Fibroblast of skin of left biceps (primary cell): ENCODE measurements at places on chromosomes 6 and 20.

- DNase-seq: no peak
Measured at GRCh38 chr6:26576929-26577719, 19.6 kb upstream of the ABT1 start.

GRCh38 chr6:44067173-44068139, 59.8 kb downstream of the MRPL14 start:
- DNase-seq: no peak

- no peak for DNase-seq
Measured at GRCh38 chr6:170045563-170045960, 245.3 kb downstream of the DLL1 start.

DNA sequence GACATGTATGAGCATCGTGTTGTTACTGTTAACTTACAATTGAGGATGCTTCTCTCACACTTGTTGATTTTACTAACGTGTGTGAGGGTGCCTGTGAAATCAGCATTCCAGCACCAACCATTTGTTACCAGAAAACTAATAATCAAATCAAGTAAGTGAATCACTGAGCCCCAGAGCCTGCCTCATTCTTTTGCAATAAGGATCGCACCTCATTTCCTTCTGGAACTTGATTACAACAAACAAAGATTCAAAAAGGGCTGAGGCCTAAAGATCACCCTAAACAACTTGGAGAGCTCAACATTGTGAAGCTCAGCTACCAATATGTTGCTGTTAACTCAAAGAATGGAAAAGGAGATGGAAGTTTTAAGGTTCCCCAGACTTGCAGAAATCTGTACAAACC, 274.7 kb downstream of the TFAP2A start:
- DNase-seq: no peak

- DNase-seq: no peak
Measured at GRCh38 chr6:4369616-4370015, 234.2 kb upstream of the ECI2 start.

DNA sequence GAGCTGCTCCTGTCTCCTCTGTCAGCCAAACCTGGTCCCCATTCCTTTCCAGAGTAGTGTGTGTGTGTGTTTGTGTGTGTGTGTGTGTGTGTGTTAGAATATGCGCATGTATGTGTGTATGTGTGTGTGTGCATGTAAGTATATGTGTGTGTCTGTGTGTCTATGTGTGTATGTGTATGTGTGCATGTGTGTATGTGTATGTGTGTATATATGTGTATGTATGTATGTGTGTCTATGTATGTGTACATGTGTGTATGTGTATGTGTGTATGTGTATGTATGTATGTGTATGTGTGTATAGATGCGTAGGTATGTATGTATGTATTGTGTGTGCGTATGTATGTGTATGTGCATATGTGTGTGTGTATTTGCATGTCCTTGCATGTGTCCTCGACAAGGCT, 79.5 kb downstream of the AGPAT4 start:
- no peak for DNase-seq

- no peak for DNase-seq
Measured at GRCh38 chr6:22666586-22666985, 97.2 kb downstream of the HDGFL1 start.

- DNase-seq: no peak
Measured at GRCh38 chr6:42572523-42572922, 8.7 kb downstream of the UBR2 start.

DNA sequence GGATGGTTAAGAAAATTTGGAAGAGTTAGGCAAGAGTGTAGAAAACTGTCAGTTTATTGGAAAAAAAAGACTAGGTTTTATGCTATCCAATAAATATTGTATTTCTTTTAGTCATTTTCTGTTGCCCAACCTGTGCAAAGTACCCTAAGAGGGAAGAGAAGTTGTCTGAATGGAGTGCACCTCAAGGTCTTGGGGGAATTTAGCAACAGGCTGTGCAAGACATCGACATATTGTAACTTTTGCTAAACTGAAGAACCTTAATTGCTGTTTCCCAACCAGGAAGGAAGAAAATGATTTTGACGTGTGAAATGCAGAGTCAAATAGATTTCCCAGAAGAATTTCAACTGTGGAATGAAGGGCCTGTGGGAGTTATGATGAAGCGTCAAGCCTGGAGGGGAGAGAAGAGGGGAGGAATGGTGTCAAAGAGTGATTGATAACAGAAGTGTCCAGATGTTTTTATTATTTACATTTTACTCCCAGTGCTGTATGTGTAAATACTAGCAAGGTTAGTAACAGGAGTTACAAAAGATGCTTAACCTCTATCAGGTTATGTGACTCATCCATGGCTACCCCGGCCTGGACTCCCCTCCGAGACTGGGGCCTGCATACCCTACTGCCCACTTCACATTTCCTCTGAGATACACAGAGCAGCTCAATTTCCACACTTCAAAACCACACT, 246.8 kb downstream of the MYLK4 start:
- peak; percentile 41 for DNase-seq

GRCh38 chr6:113697632-113698410, 159.3 kb upstream of the MARCKS start:
- peak; percentile 82 for DNase-seq

GRCh38 chr20:2053615-2054014, 48.0 kb upstream of the STK35 start:
- DNase-seq: no peak

- DNase-seq: no peak
Measured at GRCh38 chr20:2986466-2986865, 57.0 kb upstream of the GNRH2 start.

GRCh38 chr6:8149350-8149749, 47.0 kb upstream of the EEF1E1 start:
- DNase-seq: no peak

DNA sequence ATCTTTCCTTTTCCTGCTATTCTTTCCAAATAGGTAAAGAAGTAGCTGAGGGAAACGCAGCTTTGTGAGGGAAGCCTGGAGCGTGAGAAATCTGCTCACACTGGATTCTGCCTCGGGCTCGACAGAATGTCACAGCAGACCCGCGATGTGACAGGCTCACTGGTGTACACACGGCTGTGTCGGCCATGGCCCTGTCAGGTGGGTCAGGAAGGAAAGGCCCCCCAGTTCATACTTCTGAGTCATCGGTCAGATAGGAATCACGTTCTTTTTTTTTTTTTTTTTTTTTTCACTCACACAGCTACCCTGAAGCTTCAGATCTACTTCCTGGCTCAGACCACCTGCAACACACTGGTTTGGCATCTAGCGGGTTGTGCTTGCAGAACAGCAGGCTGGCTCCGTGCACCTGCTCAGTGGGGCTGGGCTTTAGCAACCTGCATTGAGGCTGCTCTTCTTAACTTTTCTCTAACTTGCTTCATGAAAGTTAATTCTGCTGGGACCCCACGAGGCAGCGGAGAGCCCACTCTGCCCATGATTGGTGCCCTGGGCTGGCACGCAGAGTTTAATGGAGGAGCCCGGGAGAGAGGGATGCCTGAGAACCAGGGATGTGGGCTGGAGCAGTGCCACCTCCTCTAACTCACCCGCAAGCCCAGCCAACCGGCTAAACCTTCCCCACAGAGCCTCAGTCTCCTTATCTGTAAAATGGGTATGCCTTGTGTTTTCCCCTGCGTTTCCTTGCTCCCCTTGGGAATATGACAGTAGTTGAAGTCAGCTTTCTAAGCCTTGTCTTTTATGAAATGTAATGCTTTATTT, 61.5 kb upstream of the FNDC1 start:
- no peak for DNase-seq

- DNase-seq: no peak
Measured at GRCh38 chr6:159121486-159121885, 47.7 kb upstream of the FNDC1 start.

DNA sequence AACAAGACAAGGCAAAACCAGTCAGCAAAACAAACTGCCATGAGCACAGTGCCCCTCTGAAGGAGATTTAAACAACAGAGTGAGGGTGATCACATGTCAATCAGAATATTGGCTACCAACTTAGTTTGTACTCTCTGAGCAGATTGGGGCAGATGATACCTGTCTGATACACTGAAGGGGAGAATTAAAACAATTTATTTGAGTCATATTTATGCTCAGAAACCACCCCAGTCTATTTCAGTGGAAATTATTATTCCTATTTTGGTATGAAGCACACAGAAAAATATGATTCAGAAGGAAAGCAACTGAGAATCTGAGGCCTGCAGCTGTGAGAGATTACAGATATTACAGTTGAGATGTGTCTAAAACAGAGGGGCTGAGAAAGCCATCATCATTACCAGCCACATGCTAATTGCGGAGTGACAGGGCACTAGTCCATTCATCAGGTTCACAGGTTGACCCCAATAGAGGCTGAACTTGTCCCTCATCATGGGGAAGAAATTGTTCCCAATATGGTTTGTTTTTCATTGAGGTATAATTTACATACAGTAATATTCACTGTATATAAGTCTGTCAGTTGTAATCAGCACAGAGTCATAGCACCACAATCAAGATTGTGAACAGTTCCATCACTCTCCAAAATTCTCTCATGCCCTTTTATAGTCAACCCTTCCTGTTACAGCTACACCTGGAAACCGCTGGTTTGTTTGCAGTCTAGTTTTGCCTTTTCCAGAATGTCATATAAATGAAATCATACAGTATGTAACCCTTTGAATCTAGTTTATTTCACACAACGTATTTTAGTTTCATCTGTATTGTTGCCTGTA, 134.5 kb downstream of the AKAP7 start:
- no peak for DNase-seq

DNA sequence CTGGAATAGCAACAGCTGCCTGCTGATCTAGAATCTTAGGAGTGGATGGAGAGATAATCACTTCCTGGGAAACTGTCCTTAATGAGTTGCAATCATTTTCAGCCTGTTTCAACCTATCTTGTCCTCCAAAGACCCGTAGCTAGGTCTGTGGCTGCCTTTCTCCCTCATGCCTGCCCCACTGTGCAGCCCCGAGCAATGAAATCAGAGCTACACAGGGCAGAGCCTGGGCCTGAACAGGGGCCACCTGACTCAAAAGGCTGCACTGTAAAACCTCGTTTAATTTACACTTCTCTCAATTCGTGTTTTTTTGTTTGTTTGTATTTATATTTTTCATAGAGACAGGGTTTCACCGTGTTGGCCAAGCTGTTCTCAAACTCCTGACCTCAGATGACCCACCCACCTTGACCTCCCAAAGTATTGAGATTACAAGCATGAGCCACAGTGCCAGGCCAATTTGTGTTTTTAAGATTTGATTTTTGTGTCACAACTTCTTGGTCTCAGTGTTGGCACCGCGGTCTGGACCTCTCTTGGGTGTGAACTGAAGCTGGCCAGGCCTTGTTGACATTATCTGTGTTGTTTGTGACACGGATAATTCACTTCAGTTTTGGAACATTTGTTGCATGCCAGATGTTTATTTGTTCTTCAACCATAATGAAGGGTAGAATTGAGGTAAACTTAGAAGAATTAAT, 21.5 kb downstream of the GGTLC1 start:
- DNase-seq: no peak

DNA sequence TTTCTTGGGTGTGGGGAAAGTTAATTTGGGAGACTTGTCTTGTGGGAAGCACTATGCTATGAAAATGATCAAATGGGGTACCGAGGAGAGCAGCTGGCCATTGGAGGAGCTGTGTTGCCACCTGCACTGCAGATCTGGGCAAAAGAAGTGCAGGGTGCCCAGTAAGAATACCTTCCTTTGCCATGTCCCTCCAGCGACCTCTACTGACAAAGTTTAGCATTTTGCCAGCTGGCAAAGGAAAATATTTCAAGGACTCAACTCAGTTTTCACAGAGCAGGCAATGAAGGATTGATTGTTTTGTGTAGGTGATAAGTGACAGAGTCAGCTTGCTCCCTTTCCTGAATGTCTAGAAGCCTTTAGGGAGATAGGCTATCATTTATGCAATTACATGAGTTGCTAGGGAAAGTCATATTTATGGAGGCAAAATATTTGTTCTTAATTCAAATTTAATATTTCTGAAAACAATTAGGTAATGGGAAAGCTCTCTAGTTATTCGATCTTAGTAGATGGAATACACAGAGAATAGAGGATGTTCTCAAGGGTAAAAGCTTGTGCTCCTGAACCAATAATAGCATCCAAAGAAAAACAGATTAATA, 118.4 kb downstream of the FARS2 start:
- no peak for DNase-seq

DNA sequence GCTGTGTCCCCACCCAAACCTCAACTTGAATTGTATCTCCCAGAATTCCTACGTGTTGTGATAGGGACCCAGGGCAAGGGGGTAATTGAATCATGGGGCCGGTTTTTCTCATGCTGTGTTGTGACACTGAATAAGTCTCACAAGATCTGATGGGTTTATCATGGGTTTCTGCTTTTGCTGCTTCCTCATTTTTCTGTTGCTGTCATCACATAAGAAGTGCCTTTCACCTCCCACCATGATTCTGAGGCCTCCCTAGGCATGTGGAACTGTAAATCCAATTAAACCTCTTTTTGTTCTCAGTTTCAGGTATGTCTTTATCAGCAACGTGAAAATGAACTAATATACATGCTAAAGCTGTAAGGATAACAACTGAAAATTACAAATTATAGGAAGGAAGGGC, 88.3 kb downstream of the CDYL start:
- no peak for DNase-seq

- peak; percentile 42 for DNase-seq
Measured at GRCh38 chr20:48329676-48330664, 497.8 kb downstream of the PREX1 start.

DNA sequence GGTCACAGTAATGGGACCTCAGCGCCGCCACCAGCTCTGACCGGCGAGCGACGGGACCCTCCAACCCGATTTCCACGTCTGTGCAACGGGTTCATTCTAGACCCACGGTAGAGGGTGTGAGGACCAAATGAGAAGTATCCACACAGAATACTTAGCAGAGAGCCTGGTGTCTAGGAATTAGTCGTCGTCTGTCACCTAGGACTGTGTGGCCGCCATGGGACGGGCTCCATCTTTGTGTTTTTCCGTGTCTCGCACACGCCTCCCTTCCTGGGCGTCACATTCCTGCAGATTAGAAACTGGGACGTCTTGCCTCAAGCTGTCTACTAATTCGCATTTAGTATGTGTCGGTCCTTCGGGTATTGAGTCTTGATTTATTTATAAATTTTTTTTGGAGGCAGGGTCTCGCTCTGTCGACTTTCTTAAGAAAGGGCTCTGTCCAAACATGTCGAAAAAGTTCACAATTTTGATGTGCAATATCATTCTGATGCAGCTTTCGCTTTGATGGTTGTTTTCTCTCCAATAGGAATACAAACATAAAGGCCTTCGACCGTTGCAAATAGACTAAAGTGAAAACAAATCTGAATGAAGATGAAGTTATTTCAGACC, 563 bp downstream of the MGME1 start:
- DNase-seq: no peak

GRCh38 chr6:129114636-129115391, 231.9 kb downstream of the LAMA2 start:
- no peak for DNase-seq

DNA sequence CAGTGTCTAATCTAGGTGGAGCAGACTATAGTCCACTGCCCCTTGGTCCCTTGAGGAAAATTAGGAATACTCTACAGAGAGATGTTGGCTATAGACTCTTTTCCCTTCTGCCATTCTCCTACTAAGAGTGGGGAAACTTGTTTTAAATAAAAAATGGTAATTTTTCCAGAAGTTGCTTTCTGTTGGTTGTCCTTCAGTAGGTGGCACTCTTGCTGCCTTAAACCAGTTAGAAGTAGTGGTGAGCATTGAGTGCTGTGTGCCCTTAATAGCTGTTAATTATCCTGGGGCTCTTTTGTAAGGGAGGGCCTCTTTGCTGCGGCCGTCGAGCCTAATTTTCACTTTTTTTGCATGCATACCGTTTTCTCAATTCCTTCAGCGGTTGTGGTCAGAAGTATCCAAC, 2.8 kb downstream of the CMTR1 start:
- no peak for DNase-seq

- no peak for DNase-seq
Measured at GRCh38 chr20:36152261-36152660, 2.3 kb upstream of the EPB41L1 start.

GRCh38 chr6:14987490-14987889, 258.4 kb upstream of the JARID2 start:
- DNase-seq: no peak

GRCh38 chr20:38331814-38332213, 14.5 kb upstream of the LBP start:
- DNase-seq: no peak
